ENCODE measurements at places on chromosomes 3 and 15.

DNA sequence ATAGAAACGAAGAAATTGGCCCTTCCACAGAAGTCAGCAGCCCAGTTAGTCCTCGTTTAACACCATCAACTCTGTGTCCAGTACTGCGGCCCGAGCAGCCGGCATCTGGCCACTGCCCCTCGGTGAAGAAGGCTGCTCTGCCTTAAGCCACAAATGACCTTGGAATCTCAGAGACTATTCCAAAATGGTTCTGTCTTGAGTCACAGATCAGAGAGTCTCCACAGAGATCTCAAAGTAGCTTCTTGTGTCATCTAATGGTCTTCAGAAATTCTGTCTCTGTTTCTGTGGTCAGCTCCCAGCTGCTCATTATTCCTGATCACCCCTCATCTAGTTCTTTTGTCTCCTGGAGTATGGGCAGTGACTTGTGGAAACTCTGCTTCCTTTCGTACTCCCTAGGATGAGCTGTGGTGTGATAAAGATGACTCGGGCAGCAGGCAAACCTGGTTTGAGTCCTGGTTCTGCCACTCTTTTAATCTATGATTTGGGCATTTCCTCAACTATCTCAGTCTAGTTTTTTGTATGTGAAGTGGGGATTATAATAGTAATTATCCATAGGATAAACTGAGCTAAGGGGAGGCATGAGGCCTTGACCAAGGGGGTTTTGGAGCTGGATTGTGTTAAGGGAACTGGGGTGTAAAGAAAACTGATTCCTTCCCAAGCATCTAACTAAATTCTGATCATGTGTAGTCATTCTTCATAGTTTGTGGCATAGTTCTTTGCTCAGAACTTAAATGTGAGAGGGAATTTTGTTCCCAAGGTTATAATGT, 22.6 kb downstream of the CRTC3 start:
- DNase-seq, result no peak

DNA sequence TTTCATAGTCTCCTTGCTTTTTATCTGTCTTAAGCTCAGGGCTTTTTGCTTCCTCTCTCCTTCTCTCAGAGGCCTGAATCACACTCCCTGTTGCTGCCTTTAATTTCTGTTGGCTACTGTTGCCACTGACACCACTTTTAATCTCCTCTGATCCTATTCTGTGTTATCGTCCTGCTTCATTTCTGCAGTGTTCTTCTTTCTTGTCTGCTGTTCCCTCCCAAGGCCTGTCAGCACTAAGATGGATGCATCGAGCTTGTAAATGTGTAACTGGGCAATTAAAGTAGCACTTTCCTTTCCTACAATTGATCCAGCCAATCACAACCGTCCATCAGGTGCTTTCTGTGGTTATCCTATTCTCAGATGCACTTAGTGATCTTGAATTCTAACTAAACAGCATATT, 71.3 kb upstream of the VEPH1 start:
- DNase-seq, result no peak

DNA sequence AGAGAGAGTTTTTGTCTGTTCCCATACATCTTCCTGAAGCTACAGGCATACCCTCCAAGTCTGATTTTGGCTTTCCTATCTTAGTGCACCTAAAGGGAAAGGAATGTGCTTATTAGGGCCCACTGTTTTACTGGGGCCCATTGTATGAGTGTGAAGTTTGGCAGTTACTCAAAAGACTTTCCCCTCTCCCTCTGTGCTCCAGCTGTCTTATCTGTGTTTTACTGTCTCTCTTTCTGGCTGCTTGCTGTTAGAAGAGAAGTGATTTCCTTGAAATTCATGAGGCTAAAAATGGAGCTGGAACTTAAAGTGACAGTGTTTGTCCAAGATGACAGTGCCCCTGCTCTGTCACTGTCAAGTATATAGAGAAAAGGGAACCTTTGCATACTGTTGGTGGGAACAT, 436.2 kb downstream of the OCA2 start:
- no peak for DNase-seq

DNA sequence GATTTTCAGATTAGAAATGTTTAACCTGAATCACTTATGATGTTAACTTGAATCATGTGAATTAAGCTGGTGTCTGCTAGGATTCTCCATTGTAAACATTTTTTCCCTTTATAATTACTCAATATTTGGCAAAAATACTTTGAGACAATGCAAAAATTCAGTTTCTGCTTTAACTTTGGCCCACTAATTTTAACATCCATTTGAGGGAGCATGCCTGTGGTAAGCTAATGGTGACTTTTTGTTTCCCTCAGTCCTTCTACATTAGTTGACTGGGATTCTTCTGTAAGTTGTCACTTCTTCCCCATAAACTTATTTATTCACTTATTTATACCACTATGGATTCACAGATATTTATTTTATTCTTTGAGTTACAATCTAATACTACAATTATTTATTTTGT, 59.3 kb downstream of the PIK3R4 start:
- no peak for DNase-seq

- no peak for DNase-seq
Observed at GRCh38 chr3:186235554-186235953, 126.5 kb downstream of the DGKG start.

DNA sequence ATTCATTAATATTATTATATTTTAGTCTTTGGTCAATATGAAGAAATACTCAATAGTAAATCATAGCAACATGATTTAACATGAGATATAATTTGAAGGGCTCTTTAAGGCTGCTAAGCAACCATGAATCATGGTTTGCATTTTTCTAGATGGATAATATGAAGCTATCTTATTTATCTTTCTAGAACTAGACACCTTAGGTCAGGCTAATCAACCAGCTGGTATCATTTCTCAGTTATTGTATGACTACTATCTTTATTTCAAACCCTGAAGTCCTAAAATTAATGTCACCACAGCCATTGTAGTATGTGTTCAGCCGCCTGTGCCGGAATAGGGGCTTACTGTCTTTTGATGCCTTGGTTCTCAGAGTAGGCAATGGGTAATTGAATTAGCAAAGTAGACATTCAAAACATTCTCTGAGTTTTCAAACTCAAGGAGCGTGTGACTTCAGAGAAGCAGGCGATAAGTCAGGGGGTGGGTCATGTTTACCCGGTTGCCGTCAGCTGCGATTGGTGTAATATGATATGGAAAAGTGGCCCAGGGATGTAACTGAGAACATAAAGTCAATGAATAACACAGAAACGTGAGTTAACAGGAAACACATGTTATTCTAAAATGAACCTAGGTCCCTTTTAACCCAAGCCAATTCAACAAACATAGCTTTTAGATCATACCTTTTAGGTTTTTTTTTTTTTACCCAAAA, 93.4 kb upstream of the CTDSPL start:
- DNase-seq, result no peak

- DNase-seq, result no peak
Observed at GRCh38 chr3:122705379-122705778, 24.7 kb downstream of the PARP14 start.

DNA sequence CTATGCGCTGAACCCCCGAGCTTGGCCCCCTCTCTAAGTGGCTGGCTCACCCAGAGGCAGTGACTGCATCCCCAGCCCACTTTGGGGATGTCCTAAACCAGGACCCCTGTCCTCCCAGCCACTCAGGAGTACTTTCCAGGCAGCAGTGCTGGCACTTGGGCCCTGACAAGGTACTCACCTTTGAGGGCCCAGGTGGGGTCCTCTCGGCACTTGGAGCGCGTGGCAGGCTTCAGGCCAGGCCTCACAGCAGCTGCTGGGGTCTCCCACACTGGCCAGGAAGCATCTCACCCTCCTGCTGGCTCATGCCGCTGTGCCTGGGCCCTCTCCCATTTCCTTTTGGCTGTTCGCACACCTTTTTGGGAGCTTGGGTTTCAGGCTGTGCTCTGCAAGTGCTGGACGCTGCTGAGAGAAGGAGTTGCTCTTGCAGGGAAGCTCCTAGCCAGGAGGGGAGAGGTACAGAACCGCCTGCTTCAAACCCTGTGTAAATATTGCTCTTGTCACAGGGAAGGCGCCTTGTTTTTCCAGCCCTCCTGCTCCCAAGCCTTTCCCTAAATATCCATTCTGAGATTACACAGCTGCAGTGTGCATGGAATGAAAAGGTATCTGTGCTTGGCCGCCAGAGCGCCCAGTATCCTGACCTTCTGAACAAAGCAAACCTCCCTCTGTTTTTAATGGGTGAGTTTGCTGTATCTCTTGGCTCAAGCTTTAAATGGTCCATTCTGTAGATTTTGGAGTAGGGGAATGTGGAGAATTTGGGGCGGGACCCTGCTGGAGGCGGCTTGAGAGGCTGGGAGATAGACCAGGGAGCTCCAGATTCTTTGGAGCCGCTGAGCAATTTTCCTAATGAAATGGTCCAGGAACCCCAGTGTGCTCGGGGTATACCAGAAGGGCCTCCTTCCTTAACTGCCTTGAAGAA, 45.6 kb downstream of the DNASE1L3 start:
- no peak for DNase-seq

GRCh38 chr3:55617385-55617784, 130.3 kb upstream of the WNT5A start:
- no peak for DNase-seq

GRCh38 chr3:126197854-126198584, 17.6 kb upstream of the ALDH1L1 start:
- peak; percentile 48 for DNase-seq

DNA sequence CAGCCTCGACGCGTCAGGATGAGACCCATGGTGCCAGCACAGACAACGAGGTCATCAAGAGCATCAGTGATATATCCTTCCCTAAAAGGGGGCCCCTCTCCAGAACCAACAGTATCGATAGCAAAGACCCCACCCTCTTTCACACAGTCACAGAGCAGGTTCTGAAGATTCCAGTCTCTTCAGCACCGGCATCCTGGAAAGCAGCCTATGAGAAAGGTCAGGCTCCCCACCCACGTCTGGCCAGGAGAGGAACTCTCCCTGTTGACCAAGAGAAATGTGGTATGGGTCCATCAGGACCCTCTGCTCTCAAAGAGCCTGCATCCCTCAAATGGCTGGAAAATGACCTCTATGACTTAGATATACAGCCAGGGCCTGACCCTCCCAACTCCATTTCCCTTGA, 11.6 kb downstream of the ANKRD34C start:
- no peak for DNase-seq

DNA sequence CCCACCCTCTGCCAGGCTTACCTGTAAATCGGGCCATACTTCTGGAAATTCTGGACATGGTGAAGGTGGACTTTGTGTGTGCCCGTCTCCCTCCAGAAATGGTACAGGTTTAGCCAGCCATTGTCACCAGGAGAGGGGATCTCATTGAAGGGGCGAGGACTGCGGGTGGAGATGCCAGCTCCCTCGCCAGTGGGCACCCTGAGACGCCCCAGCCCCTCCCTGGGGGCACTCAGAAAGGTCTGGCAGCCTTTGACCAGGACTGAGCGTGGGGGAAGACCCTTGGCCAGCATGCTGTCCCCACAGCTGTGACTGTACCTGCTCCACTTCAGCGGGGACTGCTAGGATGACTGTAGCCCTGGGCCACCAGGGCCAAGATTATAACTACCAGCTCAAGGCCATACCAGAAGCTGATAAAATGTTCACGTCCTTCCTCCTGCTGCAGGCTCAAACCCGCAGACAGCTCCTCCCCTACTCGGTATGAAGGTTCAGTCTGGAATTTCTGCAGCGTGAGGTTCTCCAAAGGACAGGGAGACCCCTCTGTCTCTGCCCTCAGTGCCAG, at the start of gene CYP11A1:
TSS of gene CYP11A1 (minus strand) at position 351 of the 559 bp plus-strand sequence. CDS start at position 290, 61 bp downstream.
- no peak for DNase-seq

- DNase-seq, result no peak
Observed at GRCh38 chr3:119405315-119405714, 58.1 kb downstream of the TMEM39A start.

- no peak for DNase-seq
Observed at GRCh38 chr3:15660055-15660935, 58.8 kb downstream of the BTD start.

DNA sequence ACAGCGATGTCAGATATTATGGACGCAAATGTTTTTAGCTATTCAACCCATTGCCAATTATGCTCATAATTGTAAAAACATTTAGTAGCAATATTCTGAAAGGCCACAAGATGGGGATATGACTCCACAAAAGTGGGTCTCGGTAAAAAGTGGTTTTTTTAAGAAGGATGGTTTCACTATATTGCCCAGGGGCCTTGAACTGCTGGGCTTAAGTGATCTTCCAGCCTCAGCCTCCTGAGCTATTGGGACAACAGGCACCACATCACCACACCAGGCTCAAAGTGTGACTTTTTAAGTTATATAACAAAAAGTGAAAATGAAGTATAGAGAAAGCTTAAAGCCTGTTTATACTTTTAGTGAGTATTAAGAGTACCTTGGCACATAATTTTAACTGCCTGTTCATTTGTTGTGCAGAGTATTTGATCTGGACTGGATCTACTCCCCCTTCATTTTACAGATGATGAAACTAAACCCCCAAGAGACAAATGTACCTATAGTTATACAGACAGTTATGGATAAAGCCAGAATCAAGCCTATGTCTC, 9.4 kb downstream of the NAA50 start:
- DNase-seq, result peak; percentile 20

- DNase-seq, result no peak
Observed at GRCh38 chr3:13662238-13662847, 113.4 kb downstream of the FBLN2 start.

- DNase-seq, result no peak
Observed at GRCh38 chr15:99169769-99170311, 65.0 kb downstream of the SYNM start.

DNA sequence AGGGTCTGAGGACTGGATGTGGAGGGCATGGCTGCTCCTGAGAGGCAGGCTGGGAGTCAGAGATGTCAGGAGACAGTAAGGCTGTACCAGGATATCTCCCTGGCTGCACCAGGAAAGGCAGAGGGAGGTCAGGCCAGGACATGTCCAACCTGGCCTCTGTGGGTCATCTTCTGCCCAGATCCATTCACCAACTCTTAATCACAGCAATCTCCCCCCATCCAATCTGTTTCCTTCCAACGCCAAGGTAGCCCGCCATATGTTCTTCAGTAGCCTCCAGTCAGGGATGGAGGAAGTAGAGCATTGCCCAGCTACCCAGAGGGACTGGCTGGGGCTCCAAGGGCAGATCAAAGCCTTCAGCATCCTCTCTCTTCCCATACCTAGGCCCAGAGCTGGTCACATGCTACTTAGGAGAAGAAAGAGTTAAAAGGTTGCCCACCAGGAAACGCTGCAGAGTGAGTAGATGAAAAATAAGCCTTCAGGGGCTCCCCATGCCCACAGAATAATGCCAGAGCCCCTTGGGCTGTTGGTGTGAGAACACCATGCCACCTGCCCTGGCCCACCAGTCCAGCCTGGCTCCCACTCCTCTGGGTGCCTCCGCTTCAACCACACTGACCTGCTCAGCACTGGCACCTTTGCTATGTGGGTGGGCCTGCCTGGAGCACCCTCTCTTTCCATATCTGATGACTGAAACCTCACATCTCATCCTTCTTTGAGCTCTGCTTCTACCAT, 176.8 kb downstream of the MEGF11 start:
- DNase-seq, result no peak

GRCh38 chr15:64865126-64865997, 23.6 kb downstream of the PLEKHO2 start:
- DNase-seq, result no peak

- no peak for DNase-seq
Observed at GRCh38 chr3:102141096-102141927, 292.0 kb downstream of the NFKBIZ start.

DNA sequence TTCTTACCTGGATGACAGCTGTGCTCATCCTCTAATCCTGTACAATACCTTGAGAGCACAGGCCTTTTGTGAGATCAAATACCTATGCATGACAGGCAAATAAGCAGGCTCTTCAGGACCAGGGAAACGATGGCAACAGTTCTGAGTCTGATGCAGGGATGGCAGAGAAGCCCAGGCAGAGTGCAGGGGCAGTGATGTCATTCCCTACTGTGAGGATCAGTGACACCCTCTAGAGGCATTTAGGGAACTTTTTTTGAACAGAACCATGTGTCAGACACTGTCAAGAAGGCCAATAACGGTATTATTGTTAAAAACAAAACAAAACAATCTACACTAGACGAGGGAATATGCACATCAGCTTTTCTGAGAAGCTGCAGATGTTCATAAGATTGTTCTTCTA, 314.8 kb upstream of the CTDSPL start:
- no peak for DNase-seq

Data from stimulated activated CD4-positive, alpha-beta T cell treated with anti-CD3 and anti-CD28 coated beads, Interleukin-4, amount 100 ng/mL, for 24 hours (primary cell).